Stimulated activated CD8-positive, alpha-beta memory T cell treated with anti-CD3 and anti-CD28 coated beads, Interleukin-2, amount 100 ng/mL, for 48 hours (primary cell): ENCODE measurements at places on chromosomes 7 and 10.

- DNase-seq: no peak
These were observed 548.5 kb upstream of the FOXK1 start for GRCh38 chr7:4133491-4134044.

- DNase-seq: no peak
These were observed 106.6 kb downstream of the GAD2 start for GRCh38 chr10:26323219-26323618.

DNA sequence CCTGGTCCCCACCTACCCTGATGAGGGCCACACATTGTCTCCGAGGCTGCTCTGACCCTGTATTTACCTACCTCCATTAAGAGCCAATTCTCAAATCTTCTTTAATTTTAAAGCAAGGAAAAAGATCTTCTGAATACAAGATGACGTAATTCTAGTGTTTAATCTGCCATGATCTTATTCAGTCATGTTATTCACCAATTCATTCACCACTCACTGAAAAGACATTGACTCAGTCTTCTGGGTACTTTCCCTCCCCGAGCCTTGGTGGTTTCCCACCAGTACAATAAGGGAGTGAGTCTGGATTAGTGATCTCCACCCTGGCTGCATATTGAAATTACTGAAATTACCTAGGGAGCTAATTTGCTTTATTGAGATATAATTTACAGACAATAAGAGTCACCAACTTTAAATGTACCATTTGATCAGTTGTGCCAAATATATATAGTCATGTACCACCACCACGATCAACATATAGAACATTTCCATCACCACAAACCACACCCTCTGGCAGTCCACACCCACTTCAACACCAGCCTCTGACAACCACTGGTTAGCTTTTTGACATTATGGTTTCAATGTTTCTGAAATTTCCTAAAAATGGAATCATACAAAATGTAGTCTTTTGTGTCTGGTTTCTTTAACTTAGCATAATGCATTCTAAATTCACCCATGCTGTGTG lies 117.5 kb upstream of the UNC5B start:
- DNase-seq: no peak

DNA sequence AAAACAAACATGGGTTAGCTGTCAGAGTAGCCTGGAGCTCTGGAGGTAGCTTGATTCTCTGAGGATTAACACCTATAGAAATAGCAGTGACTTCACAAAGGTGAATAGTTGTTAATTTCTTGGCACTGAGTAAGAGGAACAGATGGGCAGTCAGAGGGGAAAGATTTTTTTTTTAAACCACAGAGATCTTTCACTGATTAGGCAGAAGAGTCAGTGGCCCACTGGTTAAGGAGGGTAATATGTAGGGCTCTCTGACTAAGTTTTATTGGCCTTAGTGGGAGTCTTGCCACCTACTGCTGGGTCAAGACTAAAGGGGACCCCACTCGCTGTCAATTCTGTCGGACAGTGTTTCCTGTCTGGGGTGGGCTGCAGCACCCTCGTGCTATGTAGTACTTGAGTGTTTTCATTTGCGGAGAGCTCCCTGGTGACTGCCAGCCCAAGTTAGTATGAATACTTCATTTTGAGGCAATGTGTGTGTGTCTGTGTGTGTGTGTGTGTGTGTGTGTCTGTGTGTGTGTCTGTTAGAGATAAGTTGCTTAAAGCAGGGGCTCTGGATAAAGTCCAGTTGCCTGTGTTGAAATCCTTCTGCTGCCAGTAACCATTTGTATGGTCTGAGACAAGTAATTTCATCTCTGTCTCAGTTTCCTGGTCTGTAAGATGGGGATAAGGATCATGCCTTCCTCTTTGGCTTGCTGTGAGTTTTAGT lies 145.2 kb downstream of the ARID5B start:
- no peak for DNase-seq

GRCh38 chr7:47544416-47544815 lies 37.5 kb downstream of the TNS3 start:
- DNase-seq: no peak

DNA sequence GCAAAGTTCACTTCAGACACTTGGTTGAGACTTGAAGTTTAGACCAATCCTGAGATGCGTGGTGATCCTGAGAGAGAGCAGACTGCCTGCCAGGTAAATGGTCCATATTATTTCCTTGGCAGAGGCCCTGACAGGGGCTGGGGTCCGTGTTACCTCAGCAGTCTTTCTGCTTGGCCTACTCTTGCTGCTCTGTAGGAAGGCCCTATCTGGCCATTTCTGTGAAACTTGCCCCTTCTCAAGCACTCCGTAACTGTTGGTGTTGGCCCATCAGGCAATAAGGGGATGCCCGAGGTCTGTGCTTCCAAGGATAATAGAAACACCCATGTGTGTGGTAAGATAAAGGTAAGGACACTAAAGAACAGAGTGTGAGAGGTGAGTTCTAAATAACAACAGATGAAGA lies 20.0 kb downstream of the LOXL4 start:
- DNase-seq: no peak

DNA sequence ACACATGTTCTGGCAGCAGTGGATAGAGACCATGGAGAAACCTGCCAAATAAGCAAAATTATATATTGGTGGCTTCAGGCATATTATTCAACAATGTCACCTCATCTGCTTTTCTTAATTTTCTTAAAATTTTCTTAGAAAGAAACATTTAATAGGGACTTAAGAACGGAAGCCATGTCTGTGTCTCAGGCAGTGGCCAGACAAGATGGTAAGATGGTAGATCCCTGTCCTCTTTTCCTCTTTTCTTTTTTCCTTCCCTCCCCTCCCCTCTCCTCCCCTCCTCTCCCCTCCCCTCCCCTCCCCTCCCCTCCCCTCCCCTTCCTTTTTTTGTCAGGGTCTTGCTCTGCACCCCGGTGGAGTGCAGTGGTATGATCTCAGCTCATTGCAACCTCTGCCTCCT lies 24.2 kb upstream of the ICA1 start:
- no peak for DNase-seq

DNA sequence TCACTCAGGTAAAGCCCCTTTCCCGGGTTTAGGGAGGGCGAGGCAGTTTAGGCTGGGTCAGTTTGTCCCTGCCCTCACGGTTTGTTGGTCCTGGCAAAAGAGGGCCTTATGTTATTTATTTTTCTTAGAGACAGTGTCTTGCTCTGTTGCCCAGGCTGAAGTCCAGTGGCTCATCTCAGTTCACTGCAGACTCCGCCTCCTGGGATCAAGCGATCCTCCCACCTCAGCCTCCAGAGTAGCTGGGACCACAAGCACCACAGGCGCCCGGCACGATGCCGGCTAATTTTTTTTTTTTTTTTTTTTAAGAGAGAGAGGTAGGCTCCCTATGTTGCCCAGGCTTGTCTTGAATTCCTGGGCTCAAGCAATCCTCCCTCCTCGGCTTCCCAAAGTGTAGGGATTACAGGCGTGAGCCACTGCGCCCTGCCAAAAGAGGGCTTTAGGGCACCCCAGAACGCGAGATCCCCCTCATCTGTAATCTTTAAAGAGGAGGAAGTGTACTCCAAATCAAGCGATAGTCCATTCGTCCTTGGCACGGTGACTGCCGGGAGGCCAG lies 626 bp upstream of the BMS1 start:
- DNase-seq: no peak

DNA sequence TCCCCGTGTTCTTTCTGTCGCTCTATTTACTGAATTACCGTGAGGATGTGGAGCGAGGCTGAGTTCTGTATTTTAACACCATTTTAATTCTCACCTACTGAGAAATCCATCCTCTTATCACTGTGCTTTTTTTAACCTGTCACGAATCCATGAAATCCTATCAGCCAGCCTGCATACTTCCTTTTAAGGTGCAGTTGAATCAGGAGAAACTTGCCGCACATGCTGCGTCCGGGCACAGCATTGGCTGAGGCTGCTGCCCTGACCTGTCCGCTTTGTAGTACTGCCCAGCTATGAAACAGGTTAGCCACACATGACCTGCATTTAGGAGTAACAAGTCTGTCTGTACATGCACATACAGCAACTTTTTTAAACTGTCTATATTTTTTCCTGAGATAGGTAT lies 82.5 kb downstream of the EGFR start:
- no peak for DNase-seq

DNA sequence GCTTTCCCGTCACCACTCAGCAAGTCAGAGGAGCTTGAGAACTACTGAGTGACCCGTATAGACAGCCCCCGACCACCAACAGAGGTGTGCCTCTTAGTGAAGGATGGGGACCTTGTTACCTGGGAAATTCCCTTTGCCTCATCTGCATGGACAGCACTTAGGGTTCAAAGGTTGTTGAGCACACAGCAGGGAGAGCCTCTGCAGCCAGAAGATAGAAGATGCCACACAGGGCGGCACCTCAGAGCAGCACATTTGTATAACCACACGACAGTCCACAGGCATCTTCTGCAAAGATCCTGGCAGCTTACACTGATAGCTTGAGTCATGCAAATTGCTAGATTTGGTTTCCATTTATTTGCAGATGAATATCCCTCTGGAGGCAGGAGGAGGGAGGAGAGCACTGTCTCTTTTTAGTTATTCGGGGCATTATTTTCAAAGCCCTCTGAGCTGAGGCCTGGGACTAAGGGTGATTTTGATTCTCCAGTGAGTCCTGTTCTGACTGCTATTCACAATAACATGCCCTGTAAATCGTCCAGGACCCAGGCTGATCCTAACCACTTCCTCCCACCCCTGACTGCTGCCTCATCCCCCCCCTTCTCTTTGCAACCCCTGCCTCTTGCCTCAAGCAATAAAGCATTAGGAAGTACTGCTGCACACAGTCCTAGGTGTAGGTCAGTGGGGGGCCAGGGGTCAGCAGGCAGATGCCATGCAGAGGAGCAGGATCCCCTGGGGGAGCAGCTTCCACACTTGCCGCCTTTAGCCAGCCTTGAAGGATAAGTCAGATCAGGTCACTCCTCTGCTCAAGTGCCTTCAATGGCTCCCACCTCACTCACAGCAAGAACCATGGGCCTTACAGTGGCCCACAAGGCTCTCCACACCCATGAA lies 24.6 kb upstream of the INMT start:
- DNase-seq: peak; percentile 4

- DNase-seq: no peak
These were observed 11.3 kb downstream of the OIT3 start for GRCh38 chr10:72904806-72905205.

DNA sequence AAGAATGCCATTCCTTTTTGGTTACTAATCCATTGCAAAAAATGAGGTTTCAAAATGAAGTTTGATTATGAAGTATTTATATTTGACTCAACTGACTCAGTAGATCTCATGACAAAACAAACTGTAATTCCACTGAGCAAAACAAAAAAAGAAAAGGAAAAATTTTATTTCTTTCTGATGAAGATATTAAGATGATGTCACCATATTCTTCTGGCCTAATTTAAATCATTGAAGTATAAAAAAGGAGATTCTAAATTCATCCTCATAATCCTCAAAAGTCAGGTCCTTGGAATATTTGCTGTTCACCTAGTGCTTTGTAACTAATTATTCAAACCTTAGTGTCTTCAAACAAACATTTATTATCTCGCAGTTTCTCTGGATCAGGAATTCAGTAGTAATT lies 1183.7 kb downstream of the CNTNAP2 start:
- DNase-seq: no peak

DNA sequence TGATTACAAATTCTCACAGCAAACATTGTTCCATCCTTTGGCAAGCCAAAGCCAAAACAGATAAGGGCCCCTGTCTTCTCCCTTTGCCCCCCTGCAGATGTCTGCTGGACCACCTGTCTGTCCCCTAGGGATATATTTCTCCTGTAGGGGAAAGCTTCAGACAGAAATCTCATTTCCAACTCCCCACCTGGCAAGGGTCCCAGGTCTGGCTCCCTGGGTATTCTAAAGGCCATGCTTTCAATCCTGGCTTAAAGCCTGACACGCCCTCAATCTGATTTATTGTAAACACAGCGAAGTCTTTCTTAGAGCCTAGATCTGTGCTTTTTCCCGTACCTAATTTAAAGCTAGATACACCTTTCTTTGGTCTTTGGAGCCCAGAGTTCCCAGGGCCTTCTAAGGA lies 66.1 kb downstream of the KCNMA1 start:
- no peak for DNase-seq

DNA sequence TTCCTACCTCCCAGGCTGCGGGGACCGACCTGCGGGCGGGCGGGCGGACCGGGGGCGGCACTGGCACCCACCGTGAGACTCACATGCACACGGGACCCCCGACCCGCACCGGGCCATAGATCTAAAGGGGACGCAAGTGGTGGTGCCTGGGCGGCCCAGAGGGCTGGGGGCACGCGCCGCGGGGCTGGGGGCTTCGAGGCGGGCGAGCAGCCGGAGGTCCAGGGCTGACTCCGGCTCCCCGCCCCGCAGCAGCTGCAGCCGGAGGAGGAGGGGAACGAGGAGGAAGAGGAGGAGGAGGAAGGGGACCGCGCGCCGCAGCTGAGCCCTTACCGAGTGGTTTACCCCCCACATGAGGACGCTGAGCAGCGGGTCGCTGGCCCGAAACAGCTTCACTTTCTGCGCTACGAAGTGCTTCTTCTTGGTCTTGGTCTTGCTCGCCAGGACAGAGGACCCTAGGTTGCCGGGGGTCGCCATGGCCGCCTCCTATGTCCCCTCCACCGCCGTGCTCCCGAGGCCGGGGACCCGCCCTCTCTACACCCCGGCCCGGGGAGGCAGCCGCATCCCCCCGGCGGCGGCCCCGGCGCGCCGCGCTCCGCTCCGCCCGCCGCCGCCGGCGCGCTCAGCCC lies 412 bp downstream of the PIP4K2A start:
- peak; percentile 24 for DNase-seq

DNA sequence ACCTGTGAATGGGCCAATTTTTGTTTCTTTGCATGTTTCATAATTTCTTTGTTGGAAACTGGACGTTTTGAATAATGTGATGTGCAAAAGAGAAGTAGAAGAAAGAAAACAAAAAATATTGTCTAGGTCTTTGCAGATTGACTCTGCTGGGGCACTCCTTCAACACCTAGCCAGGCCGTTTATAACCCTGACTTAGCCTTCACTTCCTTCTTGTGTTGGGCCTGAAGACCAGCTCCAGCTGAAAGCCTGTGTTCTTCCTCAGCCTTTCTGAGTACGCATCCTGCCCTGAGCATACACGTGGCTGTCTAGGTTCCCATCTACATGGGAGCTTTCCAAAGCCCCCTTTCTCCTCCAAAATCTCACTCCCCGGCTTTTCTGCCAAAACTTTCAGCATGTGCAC lies 41.9 kb downstream of the LMTK2 start:
- DNase-seq: no peak

DNA sequence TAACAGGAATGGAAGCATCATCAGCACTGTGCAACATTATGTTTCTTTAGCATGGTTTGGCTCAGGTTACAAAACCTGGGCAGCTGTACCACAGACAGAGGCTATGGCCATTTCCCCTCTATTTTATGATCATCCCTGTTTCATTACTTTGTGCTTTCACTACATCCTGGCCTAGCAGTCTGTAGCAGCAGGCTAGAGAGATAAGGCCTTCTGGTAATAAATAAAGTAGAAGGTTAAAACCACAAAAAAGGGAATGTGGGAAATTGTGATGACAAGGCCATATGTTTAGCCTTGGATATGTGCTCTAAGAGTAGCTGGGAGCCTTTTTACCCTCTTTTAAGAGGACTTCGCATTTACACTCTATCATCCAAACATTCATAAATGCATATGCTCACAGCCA lies 266.2 kb upstream of the PHF14 start:
- DNase-seq: no peak
